Activated T-cell treated with anti-CD3 and anti-CD28 coated beads for 24 hours (primary cell): ENCODE measurements at places on chromosomes 16 and 17.

DNA sequence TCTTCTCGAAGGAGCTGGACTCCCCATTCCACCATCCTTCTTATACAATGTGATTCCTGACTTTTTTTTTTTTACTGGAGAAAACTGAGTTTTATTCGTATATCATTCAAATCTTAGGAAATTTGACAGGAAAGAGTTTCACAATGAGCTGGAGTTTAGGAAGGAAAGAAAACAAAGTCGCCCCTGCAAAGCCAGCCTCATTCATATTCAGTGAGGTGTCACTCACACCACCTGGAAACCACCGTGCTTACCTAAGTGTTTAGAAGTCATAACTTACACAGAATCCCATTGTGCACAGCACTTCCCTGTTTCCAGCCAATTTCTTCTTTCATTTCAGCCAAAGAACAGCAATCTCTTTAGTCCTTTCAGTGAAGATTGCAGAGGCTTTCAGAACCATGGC is 90.3 kb upstream of the CHMP6 start:
- DNase-seq, result no peak

- no peak for DNase-seq
Measured at GRCh38 chr17:42655528-42655927, 3.6 kb upstream of the TUBG2 start.

GRCh38 chr17:78237401-78238012 is 6.1 kb downstream of the TMEM235 start:
- DNase-seq, result no peak

- no peak for DNase-seq
Measured at GRCh38 chr17:8189041-8189710, 804 bp downstream of the BORCS6 start.

- no peak for DNase-seq
Measured at GRCh38 chr17:5219536-5219935, 15.1 kb downstream of the SCIMP start.

- no peak for DNase-seq
Measured at GRCh38 chr16:19379838-19380237, 37.8 kb upstream of the TMC5 start.

- DNase-seq, result no peak
Measured at GRCh38 chr17:7873051-7873450, 15.2 kb downstream of the CYB5D1 start.

DNA sequence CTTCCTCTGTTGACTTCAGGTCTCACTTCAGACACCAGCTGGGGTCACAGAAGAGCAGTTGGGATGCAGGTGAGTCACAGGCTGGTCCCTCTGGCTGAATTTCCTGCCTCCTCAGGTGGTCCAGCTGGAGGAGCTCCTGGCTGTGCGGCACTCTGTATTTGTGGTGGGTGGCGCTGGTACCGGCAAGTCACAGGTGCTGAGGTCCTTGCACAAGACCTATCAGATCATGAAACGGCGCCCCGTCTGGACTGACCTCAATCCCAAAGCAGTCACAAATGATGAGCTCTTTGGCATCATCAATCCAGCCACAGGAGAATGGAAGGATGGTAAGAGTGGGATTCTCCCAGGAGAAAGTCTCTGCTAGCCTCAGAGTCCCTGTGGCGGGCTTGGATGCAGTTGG is 149.2 kb downstream of the DNAH9 start:
- no peak for DNase-seq

DNA sequence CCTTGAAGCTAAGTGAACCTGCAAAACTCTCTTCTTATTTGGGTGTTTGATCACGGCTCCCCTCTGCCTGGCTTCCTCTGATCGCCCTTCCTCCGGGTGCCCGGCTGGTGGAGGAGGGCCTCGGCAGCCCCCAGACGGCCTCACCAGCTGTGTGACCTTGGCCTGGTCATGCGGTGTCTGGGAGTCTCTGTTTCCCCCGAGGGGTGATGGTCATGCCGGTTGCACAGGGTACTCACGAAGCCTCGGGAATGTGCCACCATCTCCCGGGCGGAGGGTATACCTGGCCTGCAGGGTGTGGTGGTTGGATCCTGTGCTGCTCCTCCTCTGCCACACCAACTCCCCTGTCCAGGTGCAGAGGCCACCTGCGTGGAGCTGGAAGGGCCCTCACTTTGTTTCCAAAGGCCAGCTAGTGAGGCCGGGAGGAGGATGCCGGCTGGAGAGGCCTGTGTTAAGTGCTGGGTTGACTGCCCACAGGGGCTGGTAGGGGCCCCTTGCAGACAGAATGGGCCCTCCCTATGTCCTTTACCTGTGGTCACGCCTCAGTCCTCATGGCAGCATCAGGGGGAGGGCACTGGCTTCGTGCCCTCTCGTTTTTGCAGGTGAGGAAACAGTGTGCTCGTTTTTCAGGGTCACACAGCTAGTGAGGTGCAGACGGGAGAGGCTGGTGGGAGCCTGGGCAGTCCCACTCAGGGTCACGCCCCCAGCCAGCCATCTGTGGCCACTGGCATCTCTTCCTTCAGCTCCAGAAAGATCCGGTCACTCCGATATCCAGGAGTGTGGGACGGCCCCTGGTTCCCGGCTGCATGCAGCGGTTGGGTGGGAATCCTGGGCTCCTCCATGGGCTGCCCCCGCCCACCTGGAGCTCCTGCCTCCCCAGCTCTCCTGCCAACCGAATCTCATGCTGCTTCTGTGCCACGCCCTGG is 148.5 kb upstream of the GSE1 start:
- DNase-seq, result no peak

DNA sequence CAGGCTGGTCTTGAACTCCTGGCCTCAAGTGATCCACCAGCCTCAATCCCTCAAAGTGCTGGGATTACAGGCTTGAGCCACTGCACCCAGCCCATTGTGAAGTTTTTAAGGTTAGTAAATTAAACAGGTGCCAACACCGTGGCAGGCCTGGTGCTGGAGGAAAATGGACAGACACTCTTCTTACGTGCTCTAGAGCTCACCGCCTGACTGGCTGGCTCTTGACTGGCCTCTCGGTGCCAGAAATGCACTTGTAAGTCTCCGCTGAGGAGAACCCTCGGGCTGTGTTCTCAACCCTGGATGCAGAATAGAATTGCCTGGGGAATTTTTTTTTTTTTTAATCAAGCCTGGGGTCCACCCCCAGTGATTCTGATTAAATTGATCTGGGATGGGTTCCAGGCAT is 10.3 kb upstream of the HAS3 start:
- DNase-seq, result no peak

GRCh38 chr17:41785859-41786226 is 668 bp downstream of the JUP start:
- DNase-seq, result no peak

GRCh38 chr16:51569203-51569931 is 418.3 kb upstream of the SALL1 start:
- DNase-seq, result no peak

- DNase-seq, result no peak
Measured at GRCh38 chr17:77811521-77811920, 147.0 kb upstream of the TNRC6C start.

- no peak for DNase-seq
Measured at GRCh38 chr17:58605470-58605869, 86.4 kb downstream of the TEX14 start.

DNA sequence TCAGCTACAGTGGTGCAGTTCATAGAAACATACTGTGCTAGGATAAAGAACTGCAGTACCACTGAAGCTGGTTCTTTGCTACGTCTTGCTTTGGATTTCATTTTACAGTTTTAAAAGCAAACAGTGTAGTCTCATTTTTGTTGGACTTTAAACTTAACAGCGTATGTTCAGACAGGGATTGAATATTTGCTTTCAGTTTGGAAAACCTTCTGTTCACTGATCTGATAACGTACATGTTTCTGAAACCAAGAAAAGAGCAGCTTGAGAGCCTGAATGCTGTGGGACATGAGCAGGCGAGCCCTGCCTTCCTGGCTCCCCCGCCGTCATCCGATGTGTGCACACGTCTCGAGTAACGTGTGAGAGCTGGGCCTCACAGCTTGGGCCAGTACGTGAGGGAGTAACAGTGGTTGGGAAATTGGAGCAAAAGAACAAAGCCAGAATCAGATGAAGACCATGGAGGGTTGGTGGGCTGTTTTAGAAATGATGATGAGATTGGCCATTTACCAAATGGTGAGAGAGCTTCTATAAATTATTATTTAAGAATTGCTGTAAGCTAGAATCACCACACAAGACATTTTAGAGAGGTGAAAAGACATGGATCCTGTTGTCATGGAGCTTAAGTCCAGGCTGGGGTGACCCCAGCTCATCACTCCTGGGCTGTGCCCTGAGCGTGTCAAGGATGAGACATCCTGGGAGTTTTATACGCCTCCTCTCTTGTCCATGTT is 20.8 kb upstream of the CLEC18C start:
- no peak for DNase-seq

DNA sequence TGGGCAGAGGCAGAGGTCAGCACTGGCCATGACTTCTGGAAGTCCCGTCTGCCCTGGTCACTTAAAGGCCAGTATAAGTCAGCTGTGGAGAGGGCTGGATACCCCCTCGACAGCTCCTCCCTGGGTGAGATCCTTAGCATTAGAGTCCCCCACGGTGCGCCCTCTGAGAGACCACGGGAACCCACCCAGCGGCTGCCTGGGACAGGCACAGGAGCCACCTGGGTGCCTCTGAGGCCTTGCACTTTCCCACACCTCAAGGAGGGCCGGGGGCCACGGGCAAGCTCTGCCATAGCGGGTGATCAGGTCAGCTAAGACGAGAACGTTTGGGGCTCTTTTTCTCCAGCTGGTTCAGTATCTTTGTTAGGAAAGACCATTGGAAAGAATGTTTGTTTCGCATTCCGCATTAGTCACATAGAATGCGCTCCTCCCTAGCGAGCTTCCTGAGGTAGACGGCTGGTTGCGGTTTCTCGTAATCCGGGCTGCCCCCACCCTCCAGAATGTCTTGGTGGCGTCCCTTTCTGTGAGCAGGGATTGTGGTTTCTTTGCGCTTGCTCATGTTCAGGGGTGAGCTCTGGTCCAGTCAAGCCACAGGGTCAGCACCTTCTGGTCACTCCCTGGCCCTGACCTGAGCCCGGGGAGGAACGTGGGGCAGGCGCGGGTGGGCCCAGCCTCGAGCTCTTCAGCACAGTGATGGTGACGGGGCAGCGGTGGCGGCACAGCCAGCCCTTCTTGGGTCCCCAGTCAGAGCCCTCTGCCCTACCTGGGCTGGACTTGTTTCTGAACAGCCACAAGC is 25.2 kb downstream of the NME3 start:
- DNase-seq, result no peak

GRCh38 chr17:4696437-4696805 is 7.5 kb downstream of the PELP1 start:
- no peak for DNase-seq

DNA sequence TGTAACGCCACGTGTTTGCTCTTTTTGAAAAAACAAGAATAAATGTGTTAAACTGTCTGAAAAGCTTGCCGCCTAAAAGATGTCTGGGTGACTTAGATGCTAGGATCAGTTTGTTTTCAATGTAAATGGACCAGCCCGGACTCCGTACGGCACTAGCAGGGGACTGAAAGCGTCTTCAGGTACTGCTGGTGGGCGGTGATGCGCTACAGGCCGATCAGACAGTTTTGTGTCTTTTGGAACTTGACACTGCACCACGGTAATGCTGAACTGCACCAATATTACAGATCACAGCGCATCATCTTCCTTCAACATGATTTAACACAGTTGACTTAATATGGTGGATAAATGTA is 727 bp upstream of the MBTPS1 start:
- no peak for DNase-seq

DNA sequence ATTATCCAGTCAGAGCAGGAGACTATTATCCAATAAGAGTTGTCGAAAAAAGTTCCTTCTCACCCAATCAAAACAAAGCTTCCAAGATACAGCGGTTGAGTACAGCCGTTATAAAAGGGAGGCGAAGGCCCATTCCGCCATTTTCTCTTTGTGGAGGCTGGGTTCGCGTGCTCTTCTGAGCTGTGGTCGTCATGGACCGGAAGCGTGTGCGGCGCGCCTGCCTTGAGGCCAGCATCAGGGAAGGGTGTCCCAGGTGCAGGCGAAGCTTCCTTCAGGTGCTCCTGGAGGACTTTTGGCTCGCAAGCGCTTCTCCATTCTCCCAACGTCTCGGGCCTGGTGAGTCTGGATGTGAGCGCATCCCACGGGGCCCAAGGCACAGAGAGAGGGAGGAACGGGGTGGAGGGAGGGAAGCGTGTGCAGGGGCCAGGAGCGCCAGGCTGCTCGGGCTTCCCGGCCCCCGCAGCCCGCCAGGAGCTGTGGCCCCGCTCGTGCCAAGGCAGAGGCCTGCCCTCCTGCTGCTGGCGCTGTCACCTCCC is 99.2 kb downstream of the GOSR1 start:
- DNase-seq, result no peak

DNA sequence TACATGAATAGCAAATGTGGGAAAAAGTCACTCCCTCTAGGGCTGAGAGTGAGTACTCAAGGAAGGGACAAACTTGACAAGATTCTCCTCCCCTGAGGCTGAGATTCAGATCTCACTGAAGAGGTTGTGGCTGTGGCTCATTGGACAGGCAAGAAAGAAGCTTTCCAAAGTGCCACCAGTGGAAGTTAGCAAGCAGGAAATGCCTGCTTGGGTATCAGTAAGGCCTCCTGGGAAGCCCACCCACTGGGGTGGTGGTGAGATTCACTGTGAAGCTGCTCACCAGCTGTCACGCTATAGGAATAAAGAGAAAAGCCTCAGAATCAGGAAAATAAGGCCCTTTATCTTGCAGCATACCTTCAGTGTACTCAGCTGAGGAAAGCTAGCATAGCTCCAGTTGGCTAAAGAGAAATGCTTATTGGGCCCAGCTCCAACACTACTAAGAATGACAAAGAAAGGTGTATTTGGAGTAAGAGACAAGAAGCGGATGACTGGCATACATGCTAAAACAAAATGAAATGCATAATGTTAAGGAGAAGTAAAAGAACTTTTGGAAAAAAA is 274.4 kb upstream of the TOM1L1 start:
- no peak for DNase-seq

DNA sequence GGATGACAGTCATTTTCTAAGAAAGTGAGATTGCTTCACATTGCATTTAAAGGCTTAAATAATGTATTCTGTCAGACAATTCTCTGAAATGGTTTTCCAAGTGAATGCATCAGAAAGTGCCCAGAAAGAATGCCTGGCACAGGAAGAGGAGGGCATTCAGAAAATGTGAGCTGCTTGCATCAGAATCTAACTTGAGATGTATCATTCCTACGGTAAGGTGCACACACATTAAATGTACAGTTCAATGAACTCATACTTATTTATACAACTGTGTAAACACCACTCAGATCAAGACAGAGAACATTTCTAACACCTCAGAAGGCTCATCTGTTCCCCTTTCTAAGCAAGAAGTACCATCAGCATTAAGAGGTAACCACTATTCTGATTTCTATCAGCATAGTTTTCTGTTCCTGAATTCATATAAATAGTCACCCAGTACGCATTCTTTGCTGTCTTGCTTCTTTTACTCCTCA is 638.0 kb downstream of the MAF start:
- DNase-seq, result no peak

DNA sequence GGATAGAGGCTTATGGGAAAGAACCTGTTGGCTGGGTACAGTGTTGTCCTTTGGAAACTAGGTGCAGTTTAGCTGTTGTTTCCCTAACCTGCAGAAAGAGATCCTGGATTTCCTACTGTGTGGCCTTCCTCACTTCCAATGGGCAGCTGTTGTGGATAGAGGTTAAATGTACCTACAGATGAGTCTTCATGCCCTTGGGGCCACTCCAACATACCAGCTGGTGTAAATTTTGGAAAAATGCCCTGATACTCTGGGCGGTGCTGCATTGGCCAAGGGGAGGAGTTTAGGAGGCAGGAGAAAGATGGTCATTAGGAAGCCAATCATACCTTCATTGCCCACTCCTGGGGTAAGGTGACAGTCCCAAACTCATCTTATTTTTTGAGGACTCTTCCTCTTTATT is 70.2 kb downstream of the SNX11 start:
- DNase-seq, result no peak
